ENCODE measurements at places on chromosomes 1 and 21.

DNA sequence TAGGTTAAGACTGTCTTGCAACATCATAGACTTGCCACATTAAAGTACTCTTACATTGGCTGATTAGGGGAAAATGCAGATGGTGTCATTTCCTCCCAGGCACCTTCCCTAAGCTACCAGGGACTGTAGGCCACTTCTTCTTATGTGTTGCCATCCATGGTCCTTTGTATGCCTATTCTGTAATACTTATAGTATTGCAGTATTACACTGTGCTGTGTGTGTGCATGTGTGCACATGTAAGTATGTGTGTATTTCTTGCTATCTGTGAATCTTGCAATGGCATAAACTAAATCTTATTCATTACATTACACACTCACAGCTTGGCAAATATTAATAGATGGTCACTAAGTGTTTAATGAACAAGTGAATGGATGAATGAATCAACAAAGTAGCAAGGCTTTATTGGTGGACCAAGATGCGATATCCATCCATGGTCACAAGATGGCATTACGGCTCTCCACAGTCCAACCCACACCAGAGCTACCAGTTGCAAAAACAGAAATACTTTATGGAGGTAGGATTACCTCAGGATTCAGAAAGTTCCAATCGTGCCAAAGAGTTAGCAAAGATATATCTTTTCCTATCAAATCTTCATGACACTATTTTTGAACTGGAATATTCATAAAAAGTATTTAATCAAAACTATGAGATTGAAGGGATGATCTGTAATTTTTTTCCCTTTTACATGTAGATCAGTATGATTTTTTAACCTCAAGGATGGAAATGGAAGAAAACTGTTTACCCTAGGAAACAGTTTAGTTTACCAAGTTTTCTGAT lies 160.2 kb downstream of the DENND1B start:
- no peak for DNase-seq

DNA sequence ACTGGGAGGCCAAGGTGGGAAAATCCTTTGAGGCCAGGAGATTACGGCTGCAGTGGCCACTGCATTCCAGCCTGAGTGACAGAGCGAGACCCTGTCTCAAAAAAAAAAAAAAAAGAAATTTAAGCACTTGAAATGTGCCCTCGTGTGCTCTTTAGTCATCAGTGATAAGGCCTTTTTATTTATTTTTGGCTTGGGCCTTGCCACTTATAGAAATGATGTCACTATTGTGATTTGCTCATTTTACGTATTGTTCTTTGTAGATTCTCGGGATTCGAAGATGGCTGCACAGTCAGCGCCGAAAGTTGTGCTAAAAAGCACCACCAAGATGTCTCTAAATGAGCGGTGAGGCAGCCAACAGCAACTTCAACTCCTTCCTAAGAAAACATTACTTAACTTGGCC lies 2.4 kb downstream of the CHTOP start:
- no peak for DNase-seq

- DNase-seq = peak; percentile 51
Observed at GRCh38 chr1:52636721-52637695, 4.0 kb downstream of the SHISAL2A start.

- DNase-seq = no peak
Observed at GRCh38 chr1:64093941-64094340, 109.5 kb upstream of the UBE2U start.

DNA sequence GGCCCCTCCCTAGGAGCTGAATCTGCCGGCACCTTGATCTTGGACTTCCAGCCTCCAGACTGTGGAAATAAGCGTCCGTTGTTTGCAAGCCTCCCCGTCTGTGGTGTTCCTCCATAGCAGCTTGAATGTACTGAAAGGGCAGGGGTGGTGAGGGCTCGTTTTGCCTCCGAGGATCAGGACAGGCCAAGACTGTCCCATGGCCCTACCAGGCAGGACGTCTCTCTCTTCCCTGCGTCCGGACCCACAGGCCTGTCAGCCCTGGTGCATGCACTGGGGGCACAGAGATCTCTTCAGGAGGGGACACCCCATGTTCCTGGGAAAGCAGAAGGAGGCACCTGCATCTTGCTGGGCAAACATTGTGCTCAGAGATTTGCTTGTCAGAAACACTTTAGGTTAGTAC lies 156.3 kb upstream of the C1orf174 start:
- DNase-seq = no peak

DNA sequence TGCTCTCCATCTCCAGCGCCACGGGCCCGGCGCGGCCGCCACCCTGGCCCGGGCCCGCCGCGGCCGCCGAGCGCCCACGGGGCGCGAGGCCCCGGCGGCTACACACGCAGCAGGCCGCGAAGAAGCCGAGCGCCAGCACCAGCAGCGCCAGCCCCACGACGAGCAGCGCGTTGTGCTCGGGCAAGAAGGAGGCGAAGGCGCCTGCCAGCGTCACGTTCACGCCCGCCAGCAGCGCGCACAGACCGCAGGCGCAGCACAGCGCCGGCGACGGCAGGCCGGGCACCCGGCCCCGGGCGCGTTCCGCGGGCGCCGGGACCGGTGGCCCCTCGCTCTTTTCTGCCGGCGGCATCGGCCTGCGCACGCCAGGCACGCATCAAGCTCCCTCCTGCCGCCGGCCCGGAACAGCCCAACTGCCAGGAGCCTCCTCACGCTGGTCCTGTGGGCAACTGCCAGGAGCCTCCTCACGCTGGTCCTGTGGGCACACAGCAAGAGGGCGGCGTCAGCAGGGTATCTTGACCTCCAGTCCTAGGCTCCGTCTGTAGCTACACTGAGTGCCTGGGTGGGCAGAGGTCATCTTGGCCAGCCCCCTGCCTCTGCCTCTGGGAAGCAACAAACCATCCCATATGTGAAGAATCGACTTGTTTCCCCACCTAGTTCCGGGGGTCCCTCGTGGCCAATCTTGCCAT lies 18.1 kb downstream of the KNCN start:
- peak; percentile 6 for DNase-seq

GRCh38 chr1:53023546-53023945 lies 38.5 kb upstream of the PODN start:
- DNase-seq = no peak

DNA sequence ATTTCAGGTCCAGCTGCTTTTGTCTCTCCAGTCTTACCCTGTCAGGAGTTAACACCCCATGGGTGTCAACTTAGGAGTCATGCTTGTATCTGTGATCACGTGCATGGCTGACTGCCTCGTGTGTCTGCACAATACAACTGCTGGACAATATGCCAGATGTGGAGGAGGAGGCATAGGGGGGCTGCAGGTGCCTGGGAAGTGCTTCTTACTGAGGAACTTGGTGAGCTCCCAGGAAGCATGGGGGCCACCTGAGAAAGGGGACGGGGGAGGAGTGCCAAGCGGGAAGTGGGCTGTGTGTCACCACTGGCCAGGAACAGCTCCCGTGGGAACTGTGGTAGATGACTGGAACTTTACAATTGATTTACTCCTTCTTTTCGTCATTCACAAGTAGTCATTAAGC lies 9.5 kb downstream of the RHEX start:
- no peak for DNase-seq

DNA sequence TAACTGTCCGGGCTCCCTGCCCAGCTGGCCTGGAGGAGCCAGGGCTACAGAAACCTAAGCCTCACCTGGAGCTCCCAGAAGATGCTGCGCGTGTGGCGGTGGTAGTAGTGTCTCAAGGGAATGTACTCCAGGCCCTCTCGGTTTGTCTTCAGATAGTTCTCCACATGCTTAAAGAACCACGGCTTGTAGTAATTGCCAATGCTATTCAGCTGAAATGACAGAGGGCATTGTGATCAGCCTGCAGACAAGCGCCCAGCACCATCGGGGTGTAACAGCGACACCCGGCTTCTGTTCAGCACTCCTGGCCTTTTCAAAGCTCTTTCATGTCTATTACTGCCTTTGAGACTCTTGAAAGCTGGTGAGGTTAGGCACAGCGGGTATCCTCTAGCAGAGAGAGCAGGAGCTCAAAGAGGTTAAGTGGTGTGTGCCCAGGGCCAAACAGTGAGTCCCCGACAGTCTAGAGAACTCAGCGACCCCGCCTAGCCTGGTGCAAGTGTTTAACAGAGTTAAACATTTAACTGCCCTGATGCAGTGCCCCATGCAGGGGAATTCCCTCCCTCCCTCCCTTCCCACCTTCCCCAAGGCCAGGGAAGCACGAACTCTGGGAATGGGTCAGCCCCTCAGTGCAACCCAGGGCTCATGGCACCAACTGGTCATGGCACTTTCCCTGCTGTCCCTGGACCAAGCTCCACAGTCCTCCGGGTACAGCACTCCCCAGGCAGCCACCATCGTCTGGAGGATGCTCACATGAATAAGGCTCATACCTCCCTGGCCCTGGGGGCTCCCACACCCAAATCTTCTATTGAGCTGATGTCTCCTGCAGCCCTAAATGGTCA lies 21.5 kb downstream of the DHCR24 start:
- no peak for DNase-seq

DNA sequence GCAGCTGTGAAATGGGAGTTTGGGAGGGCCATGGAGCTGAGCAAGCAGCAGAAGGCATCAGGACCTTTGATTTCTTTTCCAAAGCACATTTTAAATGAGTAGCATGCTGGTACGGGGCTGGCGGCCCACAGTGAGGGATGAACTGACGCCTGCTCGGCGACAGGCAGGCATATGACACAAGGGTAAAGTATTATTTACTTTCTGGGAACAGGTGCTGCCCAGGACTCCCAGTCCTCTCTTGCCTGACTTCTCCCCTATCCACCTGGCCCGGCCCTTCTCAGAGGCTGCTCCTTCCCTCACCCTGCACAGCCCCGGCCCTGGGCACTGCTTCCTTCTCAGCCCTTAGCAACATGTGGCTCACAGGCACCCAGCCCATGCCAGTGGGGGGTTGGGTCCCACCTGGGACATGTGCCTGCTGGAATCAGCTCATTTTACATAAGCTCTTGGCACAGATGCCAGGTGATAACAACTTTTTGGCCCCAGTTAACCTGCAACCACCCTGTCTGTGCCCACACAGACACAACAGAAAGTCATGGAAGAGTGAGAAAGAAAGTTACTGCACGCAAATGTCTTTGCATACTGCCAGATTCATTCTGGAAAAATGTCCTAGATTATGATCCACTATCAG lies 112.3 kb upstream of the GADD45A start:
- DNase-seq = no peak

DNA sequence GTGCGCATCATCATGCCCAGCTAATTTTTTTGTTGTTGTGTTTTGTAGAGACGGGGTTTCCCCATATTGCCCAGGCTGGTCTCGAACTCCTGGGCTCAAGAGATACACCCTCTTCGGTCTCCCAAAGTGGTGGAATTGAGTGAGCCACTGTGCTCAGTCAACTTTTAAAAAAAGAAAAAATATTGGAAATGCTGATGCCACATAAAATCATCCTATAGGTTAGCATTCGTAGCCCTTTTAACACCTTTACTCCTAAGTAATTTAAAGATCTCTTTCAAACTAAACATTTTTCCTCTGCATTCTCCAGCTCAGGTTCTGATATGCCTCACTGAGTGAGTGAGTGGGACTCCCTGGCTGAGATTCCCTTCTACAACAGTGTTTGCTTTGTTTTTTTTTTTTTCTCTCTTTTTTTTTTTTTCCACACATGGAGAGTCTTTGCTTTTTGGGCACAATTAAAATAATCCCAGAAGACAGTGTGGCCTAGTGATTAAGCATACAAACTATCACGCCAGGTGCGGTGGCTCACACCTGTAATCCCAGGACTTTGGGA lies 74.0 kb downstream of the LPGAT1 start:
- no peak for DNase-seq

DNA sequence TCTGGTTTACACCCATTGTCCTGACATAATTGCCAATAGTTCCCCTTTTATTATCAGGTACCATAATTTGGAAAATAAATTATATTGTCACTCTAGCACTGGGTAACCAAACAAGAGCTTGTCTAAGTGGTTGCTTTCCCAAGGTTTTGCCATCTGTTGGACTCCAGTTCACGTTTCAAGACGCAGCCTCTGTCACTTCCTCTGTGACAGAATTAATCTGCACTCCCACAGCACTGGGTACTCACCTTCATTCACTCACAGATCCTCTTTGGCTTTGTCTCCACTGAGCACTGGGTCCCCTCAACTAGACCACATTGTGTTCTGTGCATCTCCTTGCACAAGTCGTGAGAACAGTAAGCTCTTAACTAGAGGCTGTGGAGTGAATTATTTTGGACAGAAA lies 123.6 kb upstream of the JUN start:
- DNase-seq = no peak

DNA sequence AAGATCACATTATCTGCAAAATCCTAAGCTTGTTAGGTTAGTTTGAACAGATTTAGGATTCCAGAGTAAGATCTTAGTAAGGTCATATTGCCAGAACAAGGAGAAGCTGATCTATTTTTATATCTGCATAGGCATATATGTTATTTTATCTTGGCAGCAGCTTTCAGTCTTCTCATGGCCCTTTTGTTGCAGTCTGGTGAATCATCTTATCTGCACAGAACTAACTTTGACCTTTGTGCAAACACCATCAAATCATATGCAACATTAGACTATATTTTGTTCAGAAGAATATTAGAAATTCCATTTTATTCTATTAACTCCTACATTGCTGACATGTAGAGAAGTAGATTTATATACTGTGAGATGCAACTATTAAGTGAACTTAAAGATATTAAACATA lies 107.3 kb downstream of the CLEC20A start:
- DNase-seq = no peak

GRCh38 chr21:28442624-28443023 lies 550.1 kb downstream of the LTN1 start:
- no peak for DNase-seq

- no peak for DNase-seq
Observed at GRCh38 chr21:37071561-37072273, 1.2 kb downstream of the PIGP start.

GRCh38 chr1:201760516-201760915 lies 68.4 kb upstream of the IPO9 start:
- no peak for DNase-seq

- DNase-seq = no peak
Observed at GRCh38 chr1:180213401-180214170, 16.5 kb upstream of the LHX4 start.
